ENCODE measurements at places on chromosomes 7 and 10.

GRCh38 chr10:102668326-102669107 is 24.2 kb downstream of the TRIM8 start:
- DNase-seq, result no peak

- DNase-seq, result no peak
Measured at GRCh38 chr7:132537456-132538145, 38.7 kb downstream of the PLXNA4 start.

GRCh38 chr10:90363799-90364483 is 493.9 kb downstream of the HTR7 start:
- DNase-seq, result no peak

GRCh38 chr7:988426-988911 is 5.5 kb downstream of the CYP2W1 start:
- DNase-seq, result no peak

DNA sequence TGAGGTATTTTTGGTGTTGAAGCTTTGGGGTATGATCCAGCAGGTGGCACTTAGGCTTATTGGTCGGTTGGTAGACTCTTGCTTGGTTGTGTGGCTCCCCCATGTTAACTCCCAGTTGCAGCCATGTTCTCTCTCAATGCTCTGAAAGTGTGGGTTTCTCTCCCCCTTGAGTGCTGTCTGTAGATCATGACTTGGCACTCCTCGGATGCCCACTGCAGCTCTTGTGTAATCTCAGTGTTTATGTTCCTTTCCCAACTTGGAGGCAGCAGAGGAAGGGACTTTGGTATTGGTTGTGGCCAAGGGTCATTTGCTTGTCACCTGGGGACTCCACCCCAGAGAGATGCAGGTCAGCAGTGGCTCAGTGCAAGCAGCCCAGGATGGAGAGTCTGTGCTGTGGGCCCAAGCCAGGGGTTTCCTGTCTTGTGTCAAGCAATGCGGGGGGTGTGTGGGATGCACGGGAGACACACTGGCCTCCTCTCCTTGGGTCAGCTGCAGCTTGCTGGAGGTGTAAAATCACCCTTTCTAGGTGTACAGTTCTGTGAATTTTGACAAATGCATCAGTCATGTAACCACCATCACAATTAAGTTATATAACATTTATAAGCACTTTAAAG is 36.9 kb downstream of the PIK3CG start:
- no peak for DNase-seq

DNA sequence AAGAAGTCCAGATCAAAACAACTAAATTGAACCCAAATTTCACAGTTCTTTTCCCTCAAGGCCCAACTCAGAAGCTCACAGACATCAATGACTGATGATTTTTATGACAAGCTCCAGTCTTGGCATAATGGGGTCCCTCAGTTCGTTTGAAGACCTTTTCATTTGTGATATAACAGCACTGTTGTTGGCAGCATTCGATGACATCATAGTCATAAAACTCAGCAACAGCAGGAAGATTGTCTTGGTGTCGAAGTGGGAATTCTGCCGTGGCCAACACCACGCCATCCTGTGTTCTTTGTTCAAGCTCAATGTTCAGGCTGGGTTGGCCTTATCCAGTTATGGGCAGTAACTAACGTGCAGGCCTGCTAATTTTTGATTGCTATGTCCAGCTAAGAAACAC is 261.7 kb downstream of the C7orf25 start:
- DNase-seq, result no peak

- DNase-seq, result no peak
Measured at GRCh38 chr7:104135760-104136558, 71.9 kb downstream of the ORC5 start.

GRCh38 chr10:11856678-11857077 is 33.5 kb downstream of the PROSER2 start:
- DNase-seq, result no peak

GRCh38 chr7:20484356-20484755 is 131.1 kb upstream of the ABCB5 start:
- DNase-seq, result no peak

DNA sequence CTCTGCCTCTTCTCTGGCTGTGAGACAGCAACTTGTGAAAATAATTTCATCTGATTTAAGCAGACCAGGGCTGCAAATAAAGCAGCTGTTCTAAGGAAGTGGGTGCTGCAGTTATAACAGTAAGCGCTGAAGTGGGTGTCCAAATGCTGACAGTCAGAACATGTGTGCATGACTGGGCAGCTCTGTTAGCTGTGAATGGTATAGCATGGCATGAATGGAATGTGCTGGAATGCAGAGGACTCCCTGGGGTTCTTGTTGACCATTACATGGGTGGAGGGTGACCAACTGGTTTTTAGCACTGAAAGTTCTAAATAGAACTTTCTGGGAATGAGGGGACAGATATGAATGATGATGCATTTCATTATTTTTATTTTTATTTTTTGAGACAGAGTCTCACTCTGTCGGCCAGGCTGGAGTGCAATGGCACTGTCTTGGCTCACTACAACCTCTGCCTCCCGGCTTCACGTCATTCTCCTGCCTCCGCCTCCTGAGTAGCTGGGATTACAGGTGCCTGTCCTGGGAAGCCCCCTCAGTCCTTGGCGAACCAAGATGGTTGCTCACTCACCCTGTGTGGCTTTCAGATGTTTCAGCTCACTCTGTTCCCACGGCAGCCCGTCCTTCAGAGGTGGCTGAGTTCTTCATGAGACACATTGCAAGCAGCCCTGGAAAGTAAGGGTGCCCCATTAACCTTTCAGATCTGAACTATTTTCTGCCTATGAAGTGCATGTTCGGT is 319.8 kb upstream of the PHYHIPL start:
- DNase-seq, result peak; percentile 93

DNA sequence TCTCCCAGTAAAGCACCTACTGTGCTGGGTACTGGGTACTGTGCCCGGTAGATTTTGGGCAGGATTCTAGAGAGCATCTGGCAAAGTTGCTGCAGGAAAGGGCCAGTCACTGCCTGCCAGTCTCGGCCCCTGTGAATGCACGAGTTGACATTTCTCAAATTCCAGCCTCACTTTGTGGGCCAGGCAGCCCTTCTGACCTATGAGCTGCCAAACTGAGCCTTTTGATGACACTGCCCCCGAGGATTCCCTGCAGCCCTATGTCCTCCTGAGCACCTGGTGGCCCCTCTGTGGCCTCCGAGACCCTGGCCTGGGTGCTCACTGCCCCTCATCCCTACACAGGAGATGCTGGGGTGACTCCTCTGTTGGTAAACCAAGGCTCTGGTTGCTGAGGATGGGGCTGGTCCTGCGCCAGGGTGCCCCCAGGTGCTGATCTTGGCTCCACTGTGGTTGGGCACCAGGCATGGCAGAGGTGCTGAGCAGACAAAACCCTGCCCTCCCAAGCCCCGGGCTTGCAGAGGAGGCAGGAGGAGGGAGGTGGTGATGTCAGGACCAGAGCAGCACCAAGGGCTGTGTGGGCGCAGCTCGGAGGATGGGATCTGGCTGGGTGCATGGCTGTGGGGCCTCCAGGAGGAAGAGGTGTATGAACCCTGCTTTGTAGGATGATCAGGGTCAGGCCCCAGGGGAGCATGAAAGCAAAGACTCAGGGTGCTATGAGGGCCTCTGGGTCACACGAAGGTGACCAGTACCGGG is 16.2 kb downstream of the LHPP start:
- DNase-seq, result no peak

DNA sequence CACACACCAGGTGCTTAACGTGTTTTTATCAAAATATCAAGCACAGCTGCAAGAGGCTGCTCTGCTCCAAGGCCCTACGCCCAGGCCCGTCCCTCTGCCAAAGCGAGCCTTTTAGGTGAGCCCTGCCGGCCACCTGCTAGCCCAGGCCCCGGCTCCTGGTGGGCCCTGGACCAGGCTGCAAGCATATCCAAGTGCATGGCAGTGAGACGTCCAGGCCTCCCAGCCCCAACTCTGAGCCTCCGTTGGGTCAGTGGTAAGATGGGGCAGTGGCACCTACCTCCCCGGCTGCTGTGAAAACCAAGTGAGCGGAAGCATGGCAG is 136.2 kb downstream of the LHPP start:
- DNase-seq, result no peak

- no peak for DNase-seq
Measured at GRCh38 chr7:151125470-151125845, 39.2 kb downstream of the AGAP3 start.

- no peak for DNase-seq
Measured at GRCh38 chr10:86350897-86351296, 15.7 kb downstream of the GRID1 start.

DNA sequence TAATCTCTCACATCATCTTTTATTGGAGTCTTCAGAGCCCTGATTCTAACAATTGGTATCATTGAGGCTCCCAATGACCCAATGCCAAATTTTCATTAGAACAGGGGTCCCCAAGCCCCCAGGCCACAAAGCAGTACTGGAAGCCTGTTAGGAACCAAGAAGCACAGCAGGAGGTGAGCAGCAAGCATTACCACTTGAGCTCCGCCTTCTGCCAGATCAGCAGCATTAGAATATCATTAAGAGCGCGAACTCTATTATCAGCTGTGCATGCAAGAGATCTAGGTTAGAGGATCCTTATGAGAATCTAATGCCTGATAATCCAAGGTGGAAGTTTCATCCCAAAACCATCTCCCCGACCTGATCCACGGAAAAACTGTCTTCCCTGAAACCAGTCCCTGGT is 23.1 kb downstream of the KIF5B start:
- DNase-seq, result no peak

GRCh38 chr10:28130267-28130666 is 131.4 kb upstream of the ODAD2 start:
- peak; percentile 29 for DNase-seq

- DNase-seq, result no peak
Measured at GRCh38 chr7:105647591-105647990, 66.3 kb upstream of the EFCAB10 start.

DNA sequence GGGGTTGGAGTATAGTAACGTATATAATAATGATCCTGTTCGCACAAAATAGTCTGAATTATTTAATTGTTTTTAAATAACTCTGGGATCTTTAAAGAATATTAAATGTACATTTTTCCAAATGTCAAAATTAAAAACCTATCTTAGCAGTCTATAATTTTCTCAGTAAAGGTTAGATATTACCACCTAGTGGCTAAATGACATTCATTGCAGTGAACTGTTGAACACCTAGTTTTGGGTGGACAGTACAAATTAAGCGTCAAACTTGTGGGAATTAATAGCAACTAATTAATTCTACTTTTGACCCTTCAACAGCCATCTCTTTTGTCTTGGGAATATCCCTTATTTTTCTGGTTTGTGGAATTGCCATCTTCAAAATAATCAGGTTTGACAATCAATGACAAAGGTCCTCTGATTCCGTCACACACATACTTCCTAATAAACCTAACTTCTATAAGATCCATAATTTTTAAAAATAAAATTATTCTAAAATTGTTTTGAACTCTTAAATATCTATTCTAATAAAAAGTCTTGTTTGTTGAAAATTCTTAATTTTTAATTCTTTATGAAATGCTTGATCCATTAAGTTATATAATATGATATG is 165.7 kb downstream of the SEMA3D start:
- DNase-seq, result no peak

DNA sequence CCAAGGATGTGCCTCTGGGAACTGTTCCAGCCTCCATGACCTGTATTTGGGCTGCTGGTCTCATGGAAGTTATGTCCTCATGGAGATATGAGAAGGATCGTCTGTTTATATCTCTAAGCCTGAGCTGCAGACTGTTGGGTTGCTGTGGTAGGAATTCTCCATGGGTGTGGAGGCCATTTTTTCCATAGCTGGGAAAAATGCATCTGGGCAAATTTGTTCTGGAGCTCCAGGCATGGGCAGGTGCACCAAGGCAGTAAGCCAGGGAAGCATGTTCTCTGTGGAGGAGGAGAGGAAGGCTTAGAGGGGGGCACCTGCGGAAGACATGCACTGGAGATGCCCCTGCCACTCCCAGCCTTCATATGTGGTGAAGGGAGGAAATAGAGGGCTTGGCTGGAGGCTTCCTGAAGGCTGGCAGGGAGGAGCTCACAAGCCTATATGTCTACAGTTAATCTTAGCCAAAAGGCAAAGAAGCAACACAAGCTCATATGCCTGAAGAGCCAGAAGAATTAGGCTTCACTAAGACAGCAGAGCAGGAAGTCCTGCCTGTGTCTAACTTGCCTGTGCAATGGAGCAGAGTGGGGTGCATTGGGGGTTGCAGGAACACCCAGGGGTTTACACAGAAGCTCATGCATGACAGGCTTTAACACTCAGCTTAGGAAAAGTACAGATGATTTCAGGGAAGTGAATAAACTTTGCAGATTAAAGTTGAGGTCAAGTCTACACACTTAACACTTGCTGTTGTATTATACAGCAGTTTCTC is 35.1 kb upstream of the CXCL12 start:
- no peak for DNase-seq

GRCh38 chr7:4883033-4883371 is 514 bp downstream of the RADIL start:
- DNase-seq, result no peak

GRCh38 chr10:72540193-72540807 is 85.6 kb downstream of the MICU1 start:
- DNase-seq, result no peak

- no peak for DNase-seq
Measured at GRCh38 chr10:77201135-77202106, 436.2 kb downstream of the KCNMA1 start.

DNA sequence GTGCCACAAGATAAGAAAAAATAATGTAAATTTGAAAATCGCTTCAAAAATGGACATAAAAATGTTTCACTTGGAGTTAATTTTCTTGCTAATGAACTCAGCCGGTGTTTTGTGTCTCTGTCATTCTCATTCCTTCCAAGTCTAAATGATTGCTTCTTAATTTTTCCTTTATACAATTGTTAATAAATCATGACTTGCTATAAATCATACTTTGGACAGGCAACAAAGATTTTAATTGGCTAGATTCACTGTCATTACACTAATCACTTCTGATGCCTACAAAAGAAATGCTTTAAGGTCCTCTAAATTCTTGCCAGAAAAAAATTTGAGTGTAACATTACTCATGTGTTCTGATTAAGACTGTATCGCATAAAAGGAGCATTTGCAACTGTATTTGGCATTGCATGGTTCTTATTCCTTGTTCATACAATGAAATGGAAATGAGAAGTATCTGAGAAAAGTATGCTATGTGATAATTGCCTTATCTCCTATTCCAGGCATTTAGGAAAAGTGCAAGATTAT is 239.5 kb upstream of the DKK1 start:
- no peak for DNase-seq

DNA sequence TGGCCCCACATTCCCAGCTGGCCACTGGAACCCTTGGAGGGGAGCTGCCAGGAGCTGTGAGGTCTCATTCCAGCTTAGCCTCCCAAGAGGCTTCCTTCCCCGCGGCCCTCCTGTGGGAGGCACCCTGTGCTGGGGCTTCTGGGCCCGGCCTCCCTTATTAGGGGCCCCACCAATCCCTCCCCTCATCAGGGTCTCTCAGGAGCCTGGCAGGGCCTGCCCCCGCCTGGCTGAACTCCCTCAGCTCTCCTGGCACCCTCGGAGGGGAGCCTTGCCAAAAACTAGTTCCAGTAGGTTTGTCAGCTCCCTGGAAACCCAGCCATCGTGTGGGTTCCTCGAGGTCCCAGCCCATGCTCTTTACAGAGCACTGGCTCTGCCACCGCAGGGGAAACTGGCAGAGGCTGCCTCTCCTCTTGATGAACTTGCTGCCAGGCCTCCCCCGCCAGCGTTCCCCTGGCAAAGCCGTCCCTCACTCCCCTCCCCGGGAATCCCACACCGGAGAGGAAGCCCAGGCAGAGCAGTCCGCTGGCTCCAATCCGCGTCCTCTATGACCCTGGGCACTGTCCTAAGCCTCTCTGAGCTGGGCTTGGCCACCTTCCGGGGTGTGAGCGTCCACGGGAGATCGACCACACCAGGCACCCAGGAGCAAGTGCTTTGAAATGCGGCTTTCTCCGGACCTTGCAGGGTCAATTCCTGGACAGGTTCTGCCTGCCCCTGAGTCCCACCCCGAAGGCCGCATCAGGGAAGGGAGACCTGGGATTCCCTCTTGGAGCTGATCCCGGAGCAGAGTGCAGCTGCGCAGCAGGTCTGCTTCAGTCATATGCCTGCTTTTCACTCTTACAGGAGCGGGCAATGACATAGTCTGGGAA is 139.8 kb downstream of the ARHGAP22 start:
- DNase-seq, result peak; percentile 16

Measured in MG63 (cell line).